ENCODE measurements at places on chromosomes 5 and 9.

GRCh38 chr9:97969014-97969413 is 14.1 kb upstream of the ANP32B start:
- DNase-seq = no peak

GRCh38 chr5:74028406-74028805 is 402.4 kb downstream of the ARHGEF28 start:
- DNase-seq = no peak

GRCh38 chr5:148969291-148969690 is 93.6 kb downstream of the SH3TC2 start:
- no peak for DNase-seq

GRCh38 chr5:64026493-64026892 is 64.2 kb upstream of the HTR1A start:
- no peak for DNase-seq

DNA sequence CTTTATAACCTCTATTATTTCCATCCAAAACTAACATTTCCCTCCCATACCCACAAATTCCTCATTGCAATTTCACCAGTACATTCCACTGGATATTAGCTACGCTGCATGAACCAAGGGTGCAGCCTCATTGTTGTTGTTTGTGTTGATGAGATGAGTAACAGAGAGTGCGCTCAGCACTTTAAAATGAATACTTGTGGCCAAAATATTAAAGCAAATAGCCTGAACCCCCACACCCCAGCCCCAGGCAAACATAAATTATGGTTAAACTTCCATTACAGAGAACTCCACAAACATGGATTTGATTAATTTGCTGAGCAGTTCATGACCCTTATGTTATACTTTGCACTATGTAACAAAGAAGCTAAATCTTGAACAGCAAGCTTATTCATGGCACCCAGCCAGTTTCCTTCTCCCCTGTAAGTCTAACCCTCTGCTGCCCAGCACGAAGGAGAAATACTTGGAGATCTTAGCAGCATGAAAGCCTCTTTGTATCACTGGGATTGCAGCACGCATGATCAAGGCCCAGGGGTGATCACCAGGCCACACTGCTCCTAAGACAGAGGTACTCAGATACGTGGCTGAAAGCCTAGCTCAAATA is 205.0 kb downstream of the DOCK8 start:
- no peak for DNase-seq

DNA sequence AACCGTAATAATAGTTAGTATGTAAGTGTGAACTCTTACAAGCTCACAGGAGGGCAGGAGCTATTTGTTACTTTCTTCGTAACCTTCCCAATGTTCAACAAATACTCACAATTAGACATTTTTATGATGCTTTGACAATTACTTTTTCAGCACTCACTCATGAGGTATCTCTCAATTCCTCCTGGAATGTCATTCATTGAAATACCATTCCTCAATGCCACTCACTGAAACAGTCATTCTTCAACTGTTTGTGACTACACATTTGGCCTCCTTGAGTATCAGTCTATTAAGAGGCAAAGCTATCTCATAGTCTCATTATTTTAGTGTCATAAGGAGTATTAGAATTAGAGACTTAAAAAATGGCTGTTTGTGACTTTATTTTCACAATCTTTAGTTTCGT is 734.1 kb upstream of the DMAC1 start:
- DNase-seq = no peak
